ENCODE measurements at places on chromosomes 1 and 21.

DNA sequence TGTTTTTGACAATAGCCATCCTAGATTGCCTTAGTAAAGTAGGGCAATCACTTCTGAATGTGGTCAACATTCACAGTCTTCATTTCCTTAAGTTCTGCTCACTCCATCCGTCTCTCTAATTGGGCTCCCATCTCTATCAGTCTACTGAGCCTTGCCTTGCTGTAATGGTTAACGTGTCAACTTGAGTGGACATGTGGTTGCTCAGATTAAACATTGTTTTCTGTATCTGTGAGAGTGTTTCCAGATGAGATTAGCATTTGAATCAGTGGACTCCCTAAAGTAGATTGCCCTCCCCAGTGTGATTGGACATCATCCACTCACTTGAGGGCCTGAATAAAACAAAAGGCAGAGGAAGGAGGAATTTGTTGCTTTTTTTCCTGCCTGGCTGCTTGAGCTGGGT, 26.4 kb downstream of the C1orf216 start:
- no peak for DNase-seq

GRCh38 chr1:2989976-2990375, 31.3 kb upstream of the ACTRT2 start:
- no peak for DNase-seq

- DNase-seq: no peak
Observed at GRCh38 chr1:46705408-46705807, 13.5 kb downstream of the EFCAB14 start.

DNA sequence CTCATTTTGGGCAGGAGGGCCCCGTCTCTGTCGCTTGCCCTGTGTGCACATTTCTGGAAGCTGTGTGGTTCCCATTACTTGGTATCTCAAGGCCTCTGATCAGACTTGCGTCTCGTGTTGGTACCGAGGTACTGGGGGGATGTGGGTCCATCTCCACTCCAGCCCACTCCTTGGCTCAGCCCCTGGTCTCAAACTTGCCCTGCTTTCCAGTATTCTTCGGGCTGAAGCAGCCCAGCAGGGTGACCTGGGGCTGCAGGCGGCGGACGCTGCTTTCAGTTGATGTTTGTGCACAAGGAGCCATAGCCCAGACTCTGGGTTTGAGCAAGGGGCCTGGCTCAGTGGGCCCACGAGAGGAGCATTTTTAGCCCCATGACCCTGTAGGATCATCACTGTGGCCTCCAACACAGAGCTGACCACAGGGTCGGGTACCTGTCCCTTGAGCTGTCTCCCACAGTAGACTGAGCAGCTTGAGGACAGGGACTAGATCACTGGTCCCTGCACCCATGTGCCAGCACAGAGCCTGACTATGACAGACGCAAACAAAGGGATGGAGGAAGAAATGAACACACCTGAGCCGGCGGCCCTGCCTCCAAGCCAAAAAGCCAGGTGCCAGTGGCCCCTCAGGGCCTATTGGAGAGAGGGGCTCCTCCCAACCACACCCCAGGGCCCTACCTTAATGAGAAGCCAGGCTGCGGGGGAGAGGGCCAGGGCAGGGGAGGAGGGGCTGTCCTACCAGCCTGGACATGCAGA, 46.8 kb downstream of the CHD5 start:
- no peak for DNase-seq

- DNase-seq: no peak
Observed at GRCh38 chr1:208221291-208221622, 22.9 kb downstream of the PLXNA2 start.

DNA sequence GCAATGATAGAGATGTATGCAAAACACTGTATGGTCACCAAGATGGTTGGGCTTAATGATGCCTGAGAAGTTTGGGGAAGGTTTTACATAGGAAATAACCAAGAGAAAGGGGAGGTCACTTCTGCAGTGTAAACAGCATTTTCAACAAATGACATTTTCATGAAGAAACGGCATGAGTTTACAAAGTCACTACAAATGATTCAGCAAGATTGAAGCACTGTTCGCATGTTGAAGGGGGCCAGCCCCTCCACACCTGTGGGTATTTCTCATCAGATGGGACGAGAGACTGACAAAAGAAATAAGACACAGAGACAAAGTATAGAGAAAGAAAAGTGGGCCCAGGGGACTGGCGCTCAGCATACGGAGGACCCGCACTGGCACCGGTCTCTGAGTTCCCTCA, 234.1 kb upstream of the POGK start:
- DNase-seq: no peak

DNA sequence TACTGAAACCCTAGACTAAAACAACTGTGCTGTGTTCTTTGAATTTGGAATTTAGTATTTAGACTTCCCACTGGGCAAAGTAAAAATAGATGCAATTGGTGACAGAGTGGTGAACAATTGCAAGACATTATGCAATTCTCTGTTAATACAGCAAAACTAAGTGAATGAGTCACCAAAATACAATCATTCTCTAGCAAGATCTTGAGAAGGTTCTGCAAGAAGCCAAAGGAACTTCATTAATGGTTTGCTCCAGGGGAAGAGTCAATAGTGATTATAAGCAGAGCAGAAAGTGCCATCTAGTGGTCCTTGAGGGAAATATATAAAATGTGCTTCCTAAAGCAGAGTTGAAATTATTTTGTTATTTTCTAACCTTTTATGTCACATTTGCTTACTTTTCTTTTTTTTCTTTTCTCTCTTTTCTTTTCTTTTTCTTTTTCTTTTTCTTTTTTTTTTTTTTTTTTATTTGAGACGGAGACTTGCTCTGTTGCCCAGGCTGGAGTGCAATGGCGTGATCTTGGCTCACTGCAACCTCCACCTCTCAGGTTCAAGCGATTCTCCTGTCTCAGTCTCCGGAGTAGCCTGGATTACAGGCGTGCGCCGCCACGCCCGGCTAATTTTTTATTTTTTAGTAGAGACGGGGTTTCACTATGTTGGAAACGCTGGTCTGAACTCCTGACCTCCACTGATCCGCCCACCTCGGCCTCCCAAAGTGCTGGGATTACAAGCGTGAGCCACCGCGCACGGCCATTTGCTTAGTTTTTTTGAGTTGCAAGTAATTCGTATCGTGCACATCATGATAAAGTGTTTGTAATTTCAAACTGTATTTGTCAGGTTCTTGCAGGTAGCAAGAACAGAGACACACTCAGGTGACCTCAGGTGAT, 99.2 kb downstream of the CTH start:
- peak; percentile 87 for DNase-seq

GRCh38 chr1:159548126-159548525, 12.3 kb upstream of the OR10J5 start:
- DNase-seq: no peak

DNA sequence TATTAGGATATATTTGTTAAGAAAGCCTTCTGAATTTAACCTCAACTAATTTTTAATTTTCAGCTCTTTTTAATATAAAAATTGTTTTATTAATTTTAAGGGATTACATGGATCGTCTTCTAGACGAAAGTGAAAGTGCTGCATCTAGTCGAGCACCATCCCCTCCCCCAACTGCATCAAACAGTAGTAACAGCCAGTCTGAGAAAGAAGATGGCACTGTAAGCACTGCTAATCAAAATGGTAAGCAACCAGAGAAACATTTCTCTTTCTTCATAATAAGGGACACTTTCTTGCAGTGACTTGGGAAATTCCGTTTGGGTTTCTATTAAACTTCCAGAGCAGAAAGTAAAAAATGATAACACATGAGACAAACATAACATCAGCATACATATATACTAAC, 56.9 kb downstream of the MIER1 start:
- DNase-seq: no peak

GRCh38 chr1:242133796-242134195, 134.9 kb upstream of the MAP1LC3C start:
- no peak for DNase-seq

- DNase-seq: no peak
Observed at GRCh38 chr1:231431665-231432415, 9.8 kb upstream of the EGLN1 start.

Data from AG04450 (cell line).